ENCODE measurements at places on chromosomes 6 and 20.

DNA sequence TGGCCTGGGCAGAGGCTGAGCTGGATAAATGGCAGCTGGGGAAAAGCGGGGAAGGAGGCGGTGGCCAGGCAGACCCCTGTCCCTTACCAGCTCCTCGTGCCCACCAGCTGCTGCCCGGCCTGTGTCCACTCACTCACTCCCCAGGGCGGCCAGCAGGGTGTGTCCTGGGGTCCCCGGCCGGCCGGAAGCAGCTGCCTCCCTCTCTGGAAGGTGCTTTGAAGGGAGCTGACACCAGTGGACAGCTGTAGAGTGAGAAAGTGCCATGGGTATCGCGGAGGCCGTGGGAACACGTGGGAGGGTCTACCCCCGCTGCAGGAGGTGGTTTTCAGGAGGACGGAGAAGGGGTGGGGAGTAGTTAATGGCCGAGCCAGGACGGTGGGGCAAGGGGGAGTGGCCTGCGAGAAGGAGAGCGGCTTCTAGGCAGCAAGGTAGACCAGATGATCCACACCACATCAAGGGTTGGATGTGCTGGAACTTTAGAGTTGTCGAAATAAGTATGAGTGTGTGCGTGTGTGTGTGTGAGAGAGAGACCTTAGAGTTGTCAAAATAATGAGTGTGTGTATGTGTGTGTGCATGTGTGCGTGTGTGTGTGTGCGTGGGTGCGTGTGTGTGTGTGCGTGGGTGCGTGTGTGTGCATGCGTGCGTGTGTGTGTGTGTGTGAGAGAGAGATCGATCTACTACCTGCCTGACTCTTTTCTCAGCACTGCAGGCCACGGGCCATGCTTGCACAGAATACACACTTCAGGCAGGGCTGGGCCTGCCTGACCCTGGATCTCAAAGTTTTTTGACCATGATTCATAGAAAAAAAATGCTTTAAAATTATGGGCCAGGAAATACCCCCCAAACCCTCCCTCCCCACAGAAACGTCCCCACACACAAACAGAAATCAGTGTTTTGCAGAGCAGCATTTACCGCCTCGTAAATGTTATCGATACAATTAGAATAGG lies 43.9 kb downstream of the CDH4 start:
- no peak for DNase-seq

- DNase-seq, result no peak
These were observed 12.9 kb downstream of the BEND3 start for GRCh38 chr6:107102414-107102805.

DNA sequence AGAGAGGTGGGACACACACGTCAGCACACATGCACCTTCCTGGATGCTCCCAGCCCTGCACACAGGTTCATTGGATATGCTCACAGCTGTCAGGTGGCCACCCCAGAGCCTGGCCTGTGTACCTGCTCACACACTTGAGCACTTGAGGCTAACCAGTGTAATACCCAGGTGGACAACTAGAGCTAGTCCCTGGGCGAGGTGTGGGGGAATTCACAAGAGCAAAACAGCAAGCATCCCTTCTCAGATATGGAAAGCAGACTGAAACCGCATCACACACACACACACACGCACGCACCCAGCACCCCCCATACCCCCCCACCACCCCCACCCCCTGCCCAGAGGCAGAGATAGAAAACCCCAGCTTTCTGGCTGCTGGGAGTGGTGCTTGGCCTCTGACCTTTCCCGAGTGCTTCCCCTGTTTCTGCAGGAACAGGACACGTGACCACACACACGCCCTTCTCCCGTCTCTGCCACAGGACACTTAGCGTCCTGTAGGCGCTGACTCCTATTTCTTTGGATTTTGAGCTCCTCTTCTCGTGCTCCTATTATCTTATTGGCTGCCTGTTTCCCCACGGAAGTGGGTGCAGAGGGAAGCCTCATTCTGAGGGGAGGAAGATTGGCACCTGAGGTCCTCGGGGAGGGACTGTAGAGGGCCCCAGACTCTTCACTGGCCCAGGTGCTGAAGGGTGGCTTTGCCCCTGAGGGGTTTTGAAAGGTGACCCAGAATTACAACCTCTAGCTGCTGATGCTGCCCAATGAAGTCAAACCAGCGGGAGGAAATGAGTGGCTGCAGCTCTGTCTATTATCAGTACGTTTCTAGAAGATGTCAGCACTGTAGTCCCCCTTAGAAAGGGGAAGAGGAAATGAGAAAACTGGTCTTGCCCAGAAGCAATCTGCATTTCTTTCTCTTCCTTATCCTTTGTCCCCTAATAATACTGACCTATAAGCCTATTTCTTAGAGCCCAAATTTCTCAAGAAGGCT lies 65.8 kb downstream of the SYTL3 start:
- DNase-seq, result no peak

GRCh38 chr6:36241728-36242127 lies 28.1 kb upstream of the PNPLA1 start:
- no peak for DNase-seq

- DNase-seq, result no peak
These were observed 12.0 kb downstream of the PTPN1 start for GRCh38 chr20:50522053-50522674.

DNA sequence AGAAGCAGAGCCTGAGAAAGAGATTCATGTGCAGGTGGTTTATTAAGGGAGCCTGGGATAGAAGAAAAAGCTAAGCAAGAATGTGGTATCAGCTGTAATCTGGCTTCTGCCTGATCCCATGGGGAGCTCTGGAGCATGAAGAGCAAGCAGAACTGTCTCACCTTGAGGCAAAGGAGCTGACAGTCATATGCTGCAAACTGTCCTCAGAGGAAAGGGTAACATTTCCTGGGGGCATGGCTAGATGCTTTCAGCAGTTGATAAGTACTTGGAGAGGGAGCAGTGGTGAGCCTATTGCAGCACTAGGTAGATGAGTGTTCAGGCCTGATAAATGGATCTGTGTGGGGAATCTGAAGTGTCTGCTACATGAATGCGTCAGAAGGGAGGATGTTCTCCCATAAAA lies 621.5 kb upstream of the BTBD3 start:
- no peak for DNase-seq

DNA sequence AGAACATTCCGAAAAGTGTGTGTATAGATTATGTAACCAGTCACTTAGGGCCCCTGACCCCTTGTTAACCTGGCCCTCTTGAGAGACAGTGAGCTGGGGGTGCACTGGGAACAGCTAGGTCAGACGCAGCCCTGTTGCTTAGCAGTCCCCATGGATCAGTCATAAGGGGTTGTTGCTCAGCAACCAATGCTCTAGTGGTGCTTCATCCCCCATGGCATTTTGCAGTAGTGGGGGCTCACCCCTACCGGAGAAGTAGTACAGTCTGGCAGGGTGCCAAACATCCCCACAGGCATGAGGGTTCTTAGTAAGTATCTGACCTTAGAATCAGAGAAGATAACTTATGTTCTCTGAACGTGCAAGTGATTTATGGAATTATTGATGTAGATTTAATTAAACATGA lies 12.3 kb downstream of the PKIB start:
- DNase-seq, result no peak

GRCh38 chr6:116206231-116206903 lies 47.5 kb downstream of the TSPYL4 start:
- no peak for DNase-seq

GRCh38 chr6:170164271-170164900 lies 126.5 kb downstream of the DLL1 start:
- no peak for DNase-seq

GRCh38 chr20:37912874-37913273 lies 9.9 kb downstream of the VSTM2L start:
- no peak for DNase-seq

- DNase-seq, result no peak
These were observed 44.2 kb downstream of the NCOA6 start for GRCh38 chr20:34781220-34781619.

DNA sequence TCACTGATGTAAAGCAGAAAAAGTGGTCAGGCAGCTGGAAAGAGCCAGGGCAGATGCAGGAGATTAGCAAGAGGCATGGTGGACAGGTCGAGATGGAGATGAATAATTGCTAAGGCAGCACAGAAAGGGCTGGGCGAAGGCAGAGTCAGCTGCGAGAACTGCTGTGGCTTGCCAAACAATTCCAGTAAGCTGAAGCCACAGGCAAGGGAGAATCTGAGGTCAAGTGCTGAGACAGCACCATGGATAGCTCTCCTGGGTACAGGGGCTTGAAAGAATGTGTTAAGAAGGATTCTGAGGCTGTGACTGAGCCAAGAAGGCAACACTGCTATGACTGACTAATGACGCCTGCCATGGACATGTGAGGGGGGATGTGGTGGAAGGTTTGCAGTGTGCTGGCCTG lies 220.8 kb upstream of the FOXA2 start:
- no peak for DNase-seq

GRCh38 chr6:112877134-112878100 lies 530.3 kb downstream of the RFPL4B start:
- no peak for DNase-seq

DNA sequence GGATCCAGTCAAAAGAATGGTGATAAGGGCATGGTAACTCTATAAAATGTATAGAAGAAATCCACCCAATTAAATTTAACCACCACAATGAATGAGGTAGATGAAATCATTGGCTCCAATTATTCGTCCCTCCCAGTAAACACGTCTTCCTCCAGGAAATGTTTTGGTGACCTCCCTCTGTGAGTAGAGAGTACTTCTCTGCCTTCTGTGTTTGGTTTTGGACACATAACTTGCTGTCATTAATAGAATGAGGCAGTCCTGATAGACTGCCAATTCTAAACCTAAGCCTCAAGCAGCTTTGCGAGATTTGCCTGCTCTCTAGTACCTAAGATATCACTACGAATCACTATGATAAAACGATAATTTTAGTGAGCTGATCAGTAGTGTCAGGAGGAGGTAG lies 632.8 kb downstream of the HDGFL1 start:
- DNase-seq, result no peak

DNA sequence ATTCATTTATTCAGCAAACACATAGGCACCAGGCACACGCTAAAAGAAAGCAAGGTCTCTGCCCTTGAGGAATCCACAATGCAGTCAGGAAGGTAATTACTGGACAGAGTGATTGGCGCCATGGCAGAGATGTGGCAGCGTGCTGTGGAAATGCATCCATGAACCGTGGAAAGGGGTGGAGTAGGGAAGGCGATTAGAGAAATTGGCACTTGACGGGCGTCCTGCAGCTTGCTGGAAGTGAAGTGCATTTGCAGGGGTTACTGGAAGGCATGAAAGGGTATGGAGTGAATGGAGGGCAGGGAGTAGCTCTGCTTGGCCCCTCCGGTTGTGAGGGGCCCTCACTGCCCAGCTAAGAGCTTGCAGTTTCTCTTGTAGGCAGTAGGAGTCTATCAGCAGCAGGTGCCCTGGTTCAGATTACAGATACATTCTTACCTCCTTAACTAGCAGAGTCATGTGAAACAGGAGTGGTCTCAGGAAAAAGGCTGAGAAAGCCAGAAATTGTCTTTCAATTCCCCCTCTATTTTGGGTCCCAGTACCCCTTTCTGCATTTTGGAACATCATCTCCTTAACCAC lies 122.5 kb upstream of the TIAM2 start:
- no peak for DNase-seq

- no peak for DNase-seq
These were observed 9.6 kb upstream of the PLG start for GRCh38 chr6:160692369-160692959.

DNA sequence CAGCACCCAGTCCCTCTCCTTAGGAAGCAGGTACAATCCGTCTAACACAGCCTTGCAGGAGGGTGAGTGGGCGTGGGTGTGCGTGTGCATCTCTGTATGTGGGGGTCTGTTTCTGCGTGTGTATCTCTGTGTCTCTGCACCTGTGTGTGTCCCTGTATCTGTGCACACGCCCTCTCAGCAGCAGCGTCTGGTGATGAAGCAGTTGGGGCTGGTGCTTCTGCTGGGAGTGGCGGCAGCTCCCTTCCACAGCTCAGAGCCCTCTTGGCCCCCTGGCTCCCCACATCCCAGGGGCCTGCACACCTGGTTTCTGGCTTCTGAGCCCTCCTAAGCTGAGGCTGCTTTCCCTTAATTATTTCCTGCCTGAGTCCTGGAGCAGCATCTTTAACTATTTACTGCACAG lies 49.5 kb upstream of the CCDC167 start:
- DNase-seq, result no peak

GRCh38 chr6:82030761-82031503 lies 216.6 kb downstream of the IBTK start:
- DNase-seq, result no peak

- no peak for DNase-seq
These were observed 97.8 kb downstream of the NKAIN2 start for GRCh38 chr6:123901436-123901835.

GRCh38 chr20:39399463-39399862 lies 437.3 kb downstream of the DHX35 start:
- no peak for DNase-seq

DNA sequence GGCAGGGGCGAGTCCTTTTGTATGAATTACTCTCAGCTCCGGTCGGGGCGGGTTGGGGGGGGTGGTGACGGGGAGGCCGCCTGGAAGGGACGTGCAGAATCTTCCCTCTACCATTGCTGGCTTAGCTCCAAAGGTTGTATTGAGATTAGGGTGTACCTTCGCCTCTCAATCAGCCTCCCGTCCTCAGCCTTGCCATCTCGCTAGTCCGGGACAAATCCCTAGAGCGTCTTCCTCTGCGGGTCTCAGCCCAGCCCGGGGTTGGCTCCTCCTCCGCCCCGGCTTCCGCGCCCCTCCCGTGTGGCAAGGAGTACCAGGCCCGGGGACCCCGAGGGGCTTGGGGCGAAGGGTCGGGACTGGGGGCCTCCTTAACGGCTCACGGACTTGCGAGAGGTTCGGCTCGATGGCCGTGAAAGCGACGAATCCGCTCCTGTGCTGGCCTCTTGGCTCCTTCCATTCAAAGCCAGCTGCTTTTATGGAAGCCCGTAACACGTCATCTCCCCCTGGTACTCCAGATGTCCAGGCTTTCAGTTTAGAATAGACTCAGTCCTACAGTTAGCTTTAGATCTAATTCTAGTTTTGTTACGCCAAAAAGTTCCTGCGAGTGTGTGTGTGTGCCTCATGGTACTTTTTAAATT lies 636 bp upstream of the EEF1A1 start:
- no peak for DNase-seq

DNA sequence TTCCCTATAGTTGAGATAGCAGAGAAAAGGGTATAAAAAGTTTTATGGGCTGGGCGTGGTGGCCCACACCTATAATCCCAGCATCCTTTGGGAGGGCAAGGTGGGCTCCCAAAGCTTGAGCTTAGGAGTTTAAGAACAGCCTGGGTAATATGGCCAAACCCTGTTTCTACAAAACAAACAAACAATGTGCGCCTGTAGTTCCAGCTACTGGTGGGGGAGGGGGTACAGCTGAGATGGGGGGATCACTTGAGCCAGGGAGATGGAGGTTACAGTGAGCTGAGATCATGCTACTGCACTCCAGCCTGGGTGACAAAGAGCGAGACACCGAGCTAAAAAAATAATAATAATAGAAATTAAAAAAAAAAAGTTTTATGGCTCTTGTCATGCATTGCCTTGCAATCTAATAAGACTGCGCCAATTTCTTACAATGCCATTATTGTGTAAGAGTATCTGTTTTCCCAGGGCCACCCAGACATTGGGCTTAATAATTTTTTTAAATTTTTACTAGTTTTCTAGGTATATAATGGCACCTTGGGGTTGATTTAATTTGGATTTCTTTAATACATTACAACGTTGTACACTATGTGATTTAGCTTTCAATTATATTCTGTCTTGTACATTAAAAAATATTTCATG lies 3.9 kb downstream of the ACSS2 start:
- no peak for DNase-seq

Data from caudate nucleus (tissue), 63 donors.